Mesothelial cell of epicardium (in vitro differentiated cells): ENCODE measurements at places on chromosomes 1 and 21.
A peak's percentile ranks its signal among the peaks of the same experiment; 100 is the strongest.

- H3K27me3 ChIP-seq, result no peaks in the 10 kb centered on the region
- H3K4me3 ChIP-seq, result no peak overlapping the region
- DNase-seq, result no peak
- peak overlapping the region; percentile 60 for H3K27ac ChIP-seq
- no peaks in the 10 kb centered on the region for H3K36me3 ChIP-seq
These were observed 14.3 kb upstream of the NTMT2 start for GRCh38 chr1:170131450-170131849.

GRCh38 chr1:182783068-182783467 is 6.5 kb upstream of the NPL start:
- DNase-seq, result no peak
- peaks cover 13% of the 10 kb centered on the region for H3K27me3 ChIP-seq

DNA sequence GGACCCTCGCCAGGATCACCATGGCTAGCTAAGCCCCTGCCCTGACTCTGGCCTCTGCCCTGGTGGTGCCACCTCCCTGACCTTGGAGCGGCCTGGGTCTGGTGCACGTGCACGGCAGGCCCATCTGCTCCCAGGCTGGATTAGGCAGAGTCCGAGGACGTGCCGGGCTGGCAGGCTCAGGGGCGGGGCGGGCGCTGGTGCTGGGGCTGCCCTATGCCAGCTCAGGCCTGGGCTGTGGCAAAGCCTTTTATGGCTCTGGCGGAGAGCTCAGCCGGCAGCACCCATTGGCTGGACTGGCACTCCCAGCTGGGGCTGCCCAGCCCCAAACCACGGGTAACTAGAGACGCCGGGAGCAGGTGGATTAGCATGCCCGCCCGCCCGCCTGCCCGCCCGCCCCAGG is 17.1 kb upstream of the EDN2 start:
- H3K27me3 ChIP-seq, result no peaks in the 10 kb centered on the region
- no peak overlapping the region for H3K27ac ChIP-seq
- H3K4me3 ChIP-seq, result no peak overlapping the region

DNA sequence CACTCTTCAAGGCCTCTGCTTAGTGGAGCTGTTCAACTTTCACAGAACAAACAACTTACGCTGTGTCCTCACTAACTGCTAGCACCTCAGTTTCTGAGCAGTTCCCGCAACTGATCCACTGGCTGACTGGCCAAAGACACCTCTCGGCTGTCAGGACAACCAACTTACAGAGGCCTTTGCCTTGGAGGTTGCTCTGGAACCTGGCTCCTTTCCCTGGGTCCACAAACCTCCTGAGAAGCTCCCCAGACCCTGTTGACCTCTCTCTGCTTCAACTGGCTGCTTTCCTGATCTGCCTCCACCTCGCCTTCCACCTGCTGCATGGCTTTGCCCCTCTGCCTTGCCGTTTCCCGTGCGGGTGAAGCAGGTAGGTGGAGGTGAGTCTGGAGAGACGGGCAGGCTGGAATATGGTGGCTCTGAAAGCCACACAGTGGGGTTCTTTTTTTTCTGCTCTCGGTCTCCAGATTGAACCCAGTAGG is 13.0 kb downstream of the BTBD19 start:
- H3K36me3 ChIP-seq, result peaks cover 3% of the 10 kb centered on the region
- H3K27ac ChIP-seq, result peak overlapping the region; percentile 31
- peaks cover 18% of the 10 kb centered on the region for H3K4me1 ChIP-seq

DNA sequence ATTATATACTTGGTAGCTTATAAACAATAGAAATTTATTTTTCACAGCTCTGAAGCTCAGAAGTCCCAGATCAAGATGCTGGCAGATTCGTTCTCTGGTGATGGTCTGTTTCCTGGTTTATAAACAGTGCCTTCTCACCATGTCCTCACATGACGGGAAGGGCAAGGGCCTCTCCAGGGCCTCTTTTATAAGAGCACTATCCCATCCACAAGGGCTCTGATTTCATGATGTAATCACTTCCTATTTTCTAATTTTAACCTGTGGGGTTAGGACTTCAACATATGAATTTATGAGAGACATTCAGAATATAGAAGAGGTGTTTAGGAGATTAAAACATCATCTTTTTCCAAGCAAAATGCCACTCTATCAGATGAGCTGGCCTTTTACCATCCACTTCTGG is 32.1 kb upstream of the PLPPR4 start:
- peaks cover 8% of the 10 kb centered on the region for H3K4me1 ChIP-seq
- no peaks in the 10 kb centered on the region for H3K27me3 ChIP-seq
- H3K36me3 ChIP-seq, result no peaks in the 10 kb centered on the region

DNA sequence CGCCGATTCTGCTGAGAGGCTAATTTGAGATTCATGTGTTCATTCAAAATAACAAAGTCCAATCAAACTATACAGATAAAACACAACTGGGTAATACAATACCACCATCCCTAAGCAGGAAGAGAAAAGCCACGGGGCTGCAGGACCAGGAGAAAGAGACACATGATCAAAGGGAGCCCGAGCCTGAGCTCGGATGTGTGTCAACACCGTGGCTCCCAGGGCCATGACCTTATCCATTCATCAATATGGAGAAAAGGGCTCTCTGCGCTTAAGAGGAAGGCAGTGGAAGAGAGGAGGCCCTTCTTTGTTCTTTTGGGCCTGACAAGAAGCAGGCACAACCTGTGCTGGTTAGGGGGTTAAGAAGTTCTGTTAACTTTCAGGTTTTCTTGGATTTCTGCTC is 56.7 kb downstream of the HUNK start:
- no peaks in the 10 kb centered on the region for H3K27me3 ChIP-seq
- no peak overlapping the region for H3K4me3 ChIP-seq
- H3K4me1 ChIP-seq, result peaks cover 50% of the 10 kb centered on the region
- H3K36me3 ChIP-seq, result peaks cover 14% of the 10 kb centered on the region
- no peak for DNase-seq
- H3K27ac ChIP-seq, result peak overlapping the region; percentile 76

DNA sequence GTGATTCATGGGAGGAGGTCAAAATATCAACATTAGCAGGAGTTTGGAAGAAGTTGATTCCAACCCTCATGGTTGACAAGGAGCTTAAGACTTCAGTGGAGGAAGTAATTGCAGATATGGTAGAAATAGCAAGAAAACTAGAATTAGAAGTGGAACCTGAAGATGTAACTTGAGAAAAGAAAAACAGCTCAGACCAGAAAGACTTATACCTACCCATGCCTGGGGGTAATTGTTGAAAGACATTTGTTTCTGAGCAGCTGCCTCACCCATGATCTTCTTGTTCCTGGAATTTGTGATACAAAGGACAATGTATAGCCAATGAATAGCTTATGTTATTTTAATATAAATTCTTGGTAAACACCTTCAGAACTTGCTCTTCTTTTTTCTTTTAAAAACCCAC is 128.6 kb downstream of the LRIG2 start:
- peaks cover 51% of the 10 kb centered on the region for H3K4me1 ChIP-seq
- no peak for DNase-seq
- no peaks in the 10 kb centered on the region for H3K27me3 ChIP-seq
- H3K36me3 ChIP-seq, result peaks cover 2% of the 10 kb centered on the region
- peak overlapping the region; percentile 74 for H3K27ac ChIP-seq

DNA sequence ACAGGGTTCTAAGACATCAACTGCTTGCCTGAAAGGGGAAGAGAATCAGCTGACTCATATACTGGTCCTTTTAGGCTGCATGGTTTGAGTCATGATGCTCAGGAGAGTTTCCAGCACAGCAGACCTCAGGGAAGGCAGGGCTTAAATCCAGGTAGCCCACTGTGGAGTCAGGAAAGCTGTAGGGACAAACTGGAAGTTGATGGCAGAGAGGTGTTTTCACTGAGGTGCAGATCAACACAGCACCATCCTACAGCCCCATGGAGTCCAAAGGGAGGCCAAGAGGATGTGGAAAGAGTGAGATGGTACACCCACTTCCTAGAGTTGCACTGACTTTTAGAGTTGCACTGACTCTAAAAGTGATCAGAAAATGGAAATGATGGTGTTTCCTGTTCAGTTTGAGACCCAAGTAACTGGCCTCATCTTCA is 252.4 kb upstream of the DUSP10 start:
- H3K27me3 ChIP-seq, result no peaks in the 10 kb centered on the region
- H3K36me3 ChIP-seq, result no peaks in the 10 kb centered on the region
- H3K27ac ChIP-seq, result no peak overlapping the region
- no peak overlapping the region for H3K4me3 ChIP-seq
- DNase-seq, result no peak

GRCh38 chr1:31861346-31861745 is 45.5 kb upstream of the SPOCD1 start:
- no peaks in the 10 kb centered on the region for H3K27me3 ChIP-seq
- no peaks in the 10 kb centered on the region for H3K36me3 ChIP-seq
- DNase-seq, result no peak
- H3K4me3 ChIP-seq, result no peak overlapping the region
- no peaks in the 10 kb centered on the region for H3K4me1 ChIP-seq

- peak overlapping the region; percentile 73 for H3K27ac ChIP-seq
- no peak for DNase-seq
- H3K4me1 ChIP-seq, result peaks cover 26% of the 10 kb centered on the region
These were observed 177.8 kb downstream of the PSMG1 start for GRCh38 chr21:39005502-39005787.

GRCh38 chr1:95926331-95926730 is 692.3 kb downstream of the RWDD3 start:
- no peaks in the 10 kb centered on the region for H3K27me3 ChIP-seq
- no peak for DNase-seq
- no peak overlapping the region for H3K27ac ChIP-seq
- H3K36me3 ChIP-seq, result no peaks in the 10 kb centered on the region

DNA sequence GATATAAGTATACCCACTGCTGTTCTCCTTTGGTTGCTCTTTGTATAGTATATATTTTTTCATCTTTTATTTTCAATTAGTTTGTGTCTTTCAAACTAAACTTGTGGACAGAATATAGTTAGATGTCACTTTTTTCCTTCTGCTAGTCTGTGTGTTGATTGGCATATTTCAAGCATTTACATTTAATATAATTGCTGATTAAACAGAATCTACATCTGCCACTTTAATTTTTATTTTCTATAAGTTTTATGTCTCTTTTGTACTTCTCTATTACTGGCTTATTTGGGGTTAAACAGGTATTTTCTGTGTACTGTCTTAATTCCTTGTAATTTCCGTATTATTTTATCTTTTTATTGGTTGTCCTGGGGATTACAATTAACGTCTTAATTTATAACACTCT is 74.4 kb upstream of the CHODL start:
- H3K4me3 ChIP-seq, result no peak overlapping the region
- no peaks in the 10 kb centered on the region for H3K27me3 ChIP-seq
- no peak for DNase-seq
- H3K36me3 ChIP-seq, result no peaks in the 10 kb centered on the region
- no peaks in the 10 kb centered on the region for H3K4me1 ChIP-seq
- no peak overlapping the region for H3K27ac ChIP-seq

DNA sequence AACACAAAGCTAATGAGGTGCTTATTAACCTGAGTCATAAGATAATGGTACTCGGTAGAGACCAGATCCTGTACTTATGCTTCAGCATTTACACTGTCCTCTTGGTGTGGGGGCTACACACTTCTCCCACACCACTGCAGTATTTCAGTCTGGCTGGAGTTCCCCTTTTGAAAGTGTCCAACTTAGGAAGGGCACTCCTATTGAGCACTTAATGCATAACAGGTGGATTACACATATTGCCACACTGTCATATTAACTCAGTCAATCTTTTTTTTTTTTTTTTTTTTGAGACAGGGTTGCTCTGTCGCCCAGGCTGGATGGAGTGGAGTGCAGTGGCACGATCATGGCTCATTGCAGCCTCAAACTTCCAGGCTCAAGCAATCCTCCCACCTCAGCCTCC is 1.5 kb downstream of the GPATCH4 start:
- H3K4me3 ChIP-seq, result peak overlapping the region; percentile 97
- peaks cover 27% of the 10 kb centered on the region for H3K4me1 ChIP-seq
- peaks cover 19% of the 10 kb centered on the region for H3K36me3 ChIP-seq
- no peak for DNase-seq
- H3K27me3 ChIP-seq, result no peaks in the 10 kb centered on the region
- no peak overlapping the region for H3K27ac ChIP-seq
